ENCODE measurements at places on chromosomes 2 and 18. TPM values are rescaled to one million over a fixed set of nuclear protein-coding genes. Genes with fewer than 3 reads are reported as not detected.

The SPHKAP gene
- not detected for total RNA-seq

- DNase-seq = no peak
Measured at GRCh38 chr2:12352889-12353288, 363.8 kb upstream of the TRIB2 start.

- DNase-seq = no peak
Measured at GRCh38 chr2:148130581-148130980, 109.7 kb downstream of the MBD5 start.

DNA sequence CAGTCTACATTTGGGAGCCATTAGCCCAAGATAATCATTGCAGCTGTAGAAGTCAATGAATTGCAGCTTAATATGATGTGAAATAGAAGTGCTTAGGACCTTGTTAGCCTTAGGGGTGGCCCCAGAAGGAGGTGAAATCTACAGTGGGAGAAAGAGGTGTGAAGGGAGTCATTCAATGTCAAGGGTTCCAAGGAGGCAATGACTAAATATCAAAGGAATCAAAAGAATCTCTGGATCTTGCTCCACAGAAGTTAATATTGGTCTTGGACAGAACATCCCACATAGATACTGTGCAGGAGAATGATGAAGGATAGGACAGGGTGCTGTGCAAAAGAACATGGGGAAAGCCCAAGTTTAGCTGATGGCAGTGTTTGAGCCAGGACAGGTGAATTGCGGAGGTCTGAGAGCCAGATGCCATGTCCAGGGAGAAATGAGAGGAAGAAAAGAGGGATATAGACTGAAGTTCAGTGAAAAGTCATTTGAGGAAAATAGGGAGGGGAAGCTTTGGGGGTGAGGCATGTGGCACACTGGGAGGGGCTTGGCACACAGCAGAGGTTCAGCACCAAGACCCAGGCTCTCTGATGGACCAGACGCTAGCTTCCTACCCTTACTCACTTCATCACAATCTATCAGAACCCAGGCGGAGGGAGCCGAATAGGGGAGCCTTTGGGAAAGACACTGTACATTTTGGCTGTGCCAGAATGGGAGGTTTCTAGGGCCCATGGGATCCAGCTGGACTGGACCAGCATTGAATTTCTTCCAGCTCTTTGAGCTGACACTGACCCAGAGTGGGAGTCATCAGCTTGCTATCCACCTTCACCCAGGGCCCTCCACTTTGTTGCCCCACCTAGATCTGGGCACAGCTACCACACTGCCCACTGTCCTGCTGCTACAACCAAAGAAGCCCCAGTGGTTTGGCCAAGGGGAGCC lies 2.2 kb downstream of the IL1F10 start:
- no peak for DNase-seq

DNA sequence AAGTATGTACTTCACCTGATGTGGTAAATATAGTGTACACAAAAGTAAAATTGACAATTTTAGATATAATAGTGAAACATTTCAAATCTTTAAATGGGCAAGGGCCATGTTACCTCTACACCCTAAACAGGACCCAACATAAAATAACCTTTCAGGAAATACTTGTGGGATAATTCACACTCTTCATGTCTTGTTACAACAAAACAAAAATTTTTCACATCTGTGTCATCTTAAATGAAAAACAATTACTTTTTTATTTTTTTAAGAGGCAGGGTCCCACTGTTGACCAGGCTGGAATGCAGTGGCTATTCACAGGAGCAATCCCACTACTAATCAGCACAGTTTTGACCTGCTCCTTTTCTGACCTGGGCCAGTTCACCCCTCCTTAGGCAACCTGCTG lies 42.1 kb downstream of the SRBD1 start:
- DNase-seq = no peak

GRCh38 chr2:148508878-148509287 lies 135.7 kb upstream of the EPC2 start:
- no peak for DNase-seq

- DNase-seq = peak; percentile 49
Measured at GRCh38 chr2:108449410-108450130, 564 bp downstream of the GCC2 start.
